Kidney epithelial cell (primary cell): ENCODE measurements at places on chromosomes 11 and 22.

GRCh38 chr11:31214372-31214771 is 155.2 kb downstream of the DCDC1 start:
- no peak for DNase-seq

DNA sequence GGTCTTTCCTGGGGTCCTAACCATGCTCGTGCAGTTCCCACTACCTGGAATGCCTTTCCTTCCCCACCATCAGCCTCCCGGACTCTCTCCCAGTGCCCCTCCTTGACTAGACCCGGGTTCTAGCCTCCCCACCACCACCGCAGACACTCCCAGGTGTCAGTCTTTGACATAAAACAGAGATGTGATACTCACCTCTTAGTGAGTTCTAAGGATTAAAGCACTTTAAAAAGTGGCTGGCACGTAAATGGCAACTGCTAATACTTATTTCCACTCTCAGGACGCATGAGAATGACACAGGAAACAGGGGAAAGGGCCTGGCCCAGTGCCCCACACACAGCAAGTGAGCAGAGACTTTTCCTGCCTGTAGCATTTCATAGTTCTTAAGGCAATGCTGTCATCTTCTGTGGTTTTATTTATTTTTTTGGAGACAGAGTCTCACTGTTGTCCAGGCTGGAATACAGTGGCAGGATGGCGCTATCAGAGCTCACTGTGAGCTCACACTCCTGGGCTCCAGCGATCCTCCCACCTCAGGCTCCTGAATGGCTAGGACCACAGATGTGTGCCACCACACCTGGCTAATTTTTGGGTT is 1.9 kb upstream of the SLC25A45 start:
- DNase-seq: no peak

GRCh38 chr11:96885405-96885804 is 495.6 kb downstream of the JRKL start:
- no peak for DNase-seq

GRCh38 chr11:130002352-130002845 is at the start of gene PRDM10:
Gene PRDM10, minus strand, starts transcription at chr11:130002835. Its CDS starts 41,871 bp downstream, at chr11:129960964.
- no peak for DNase-seq

DNA sequence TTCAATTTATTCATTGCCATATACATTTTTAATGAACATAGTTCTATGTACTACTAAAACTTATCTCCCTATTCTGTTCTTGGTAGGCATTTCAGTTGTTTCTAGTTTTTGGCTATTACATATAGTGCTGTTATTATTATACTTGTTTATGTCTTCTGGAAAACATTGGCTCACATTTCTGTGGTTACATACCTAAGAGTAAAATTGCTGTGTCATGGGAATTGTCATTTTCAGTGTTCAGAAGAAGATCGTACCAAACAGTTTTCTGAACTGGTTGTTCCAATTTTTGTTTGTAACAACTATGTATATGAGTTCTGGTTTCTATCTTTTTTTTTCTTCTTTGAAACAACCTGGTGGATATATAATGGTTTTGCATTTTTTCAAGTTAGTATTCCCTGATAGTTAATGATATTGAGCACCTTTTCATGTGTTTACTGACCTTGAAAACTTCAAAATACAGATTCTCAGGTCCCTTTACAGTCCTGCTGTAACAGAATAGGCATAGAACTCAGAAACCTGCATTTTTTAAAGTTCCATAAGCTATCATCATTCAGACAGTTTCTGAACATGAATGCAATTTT is 230.7 kb downstream of the JRKL start:
- DNase-seq: no peak

DNA sequence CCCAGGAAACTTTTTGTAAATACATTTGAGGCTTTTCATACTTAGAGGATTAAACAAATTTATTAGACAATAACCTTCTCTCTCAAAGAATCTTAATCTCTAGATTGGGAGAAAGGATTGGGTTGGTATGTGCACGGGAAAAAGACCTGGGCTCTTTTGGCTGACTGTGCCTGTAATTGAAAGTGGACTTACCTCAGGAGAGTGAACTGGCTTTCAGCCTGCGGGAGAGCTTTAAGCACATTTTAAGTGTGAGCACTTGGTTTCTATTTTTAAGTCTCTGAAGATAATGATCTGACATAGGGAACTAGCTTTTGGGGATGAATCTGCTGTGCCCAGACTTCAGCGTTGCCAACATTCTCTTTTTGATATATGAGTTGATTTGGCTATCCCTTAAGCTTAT is 35.8 kb downstream of the UVRAG start:
- no peak for DNase-seq

DNA sequence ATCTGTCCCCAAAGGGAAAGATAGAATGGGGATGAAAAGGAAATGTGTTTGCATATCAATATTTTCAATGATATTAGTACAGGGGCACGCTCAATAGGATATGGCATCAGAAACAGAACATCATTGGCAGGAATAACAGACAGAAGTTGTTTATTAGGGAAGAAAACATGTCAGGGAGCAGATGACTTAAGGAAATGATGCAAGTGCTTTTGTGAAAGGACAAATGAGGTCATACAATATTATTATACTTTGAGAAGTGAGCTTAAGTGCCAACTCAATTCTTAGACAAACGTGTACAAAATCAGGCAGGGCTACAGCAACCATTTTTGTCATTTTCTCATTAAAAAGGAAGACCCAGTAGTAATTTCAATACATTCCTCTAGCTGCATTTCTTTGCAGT is 388.4 kb downstream of the SOX6 start:
- DNase-seq: no peak

GRCh38 chr22:46085828-46086576 is 64.3 kb upstream of the PPARA start:
- no peak for DNase-seq

DNA sequence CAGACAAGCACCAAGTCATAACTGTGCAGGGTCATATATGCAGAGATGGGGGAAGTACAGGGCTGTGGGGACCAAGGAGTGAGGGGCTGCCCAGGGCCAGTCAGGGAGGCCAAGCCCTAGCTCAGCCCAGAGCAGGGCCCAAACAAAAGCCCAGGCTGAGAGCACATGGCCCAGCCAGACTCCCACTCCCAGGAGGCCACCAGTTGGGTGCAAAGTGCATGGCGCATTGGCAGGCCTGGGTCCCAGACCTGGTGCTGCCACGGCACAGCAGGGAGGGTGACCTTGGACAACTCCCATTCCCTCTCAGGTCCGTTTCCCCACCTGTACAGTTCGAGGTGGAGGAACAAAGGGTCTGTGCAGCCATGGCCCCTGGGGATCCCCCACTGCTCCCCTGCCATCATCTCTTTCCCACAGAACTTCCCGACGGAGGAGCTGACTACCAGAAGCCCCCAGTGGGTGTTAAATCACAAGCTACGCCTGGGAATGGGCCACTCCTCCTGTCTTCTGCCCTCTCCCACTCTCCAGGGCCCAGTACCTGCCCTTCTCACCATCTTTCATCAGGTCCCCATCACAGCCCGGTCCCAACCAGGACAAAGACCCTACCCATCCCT is 608 bp downstream of the NIPSNAP1 start:
- DNase-seq: no peak

- no peak for DNase-seq
These were observed 110.1 kb downstream of the ETS1 start for GRCh38 chr11:128477278-128477677.

- no peak for DNase-seq
These were observed 530.7 kb upstream of the CHORDC1 start for GRCh38 chr11:90753546-90753945.

DNA sequence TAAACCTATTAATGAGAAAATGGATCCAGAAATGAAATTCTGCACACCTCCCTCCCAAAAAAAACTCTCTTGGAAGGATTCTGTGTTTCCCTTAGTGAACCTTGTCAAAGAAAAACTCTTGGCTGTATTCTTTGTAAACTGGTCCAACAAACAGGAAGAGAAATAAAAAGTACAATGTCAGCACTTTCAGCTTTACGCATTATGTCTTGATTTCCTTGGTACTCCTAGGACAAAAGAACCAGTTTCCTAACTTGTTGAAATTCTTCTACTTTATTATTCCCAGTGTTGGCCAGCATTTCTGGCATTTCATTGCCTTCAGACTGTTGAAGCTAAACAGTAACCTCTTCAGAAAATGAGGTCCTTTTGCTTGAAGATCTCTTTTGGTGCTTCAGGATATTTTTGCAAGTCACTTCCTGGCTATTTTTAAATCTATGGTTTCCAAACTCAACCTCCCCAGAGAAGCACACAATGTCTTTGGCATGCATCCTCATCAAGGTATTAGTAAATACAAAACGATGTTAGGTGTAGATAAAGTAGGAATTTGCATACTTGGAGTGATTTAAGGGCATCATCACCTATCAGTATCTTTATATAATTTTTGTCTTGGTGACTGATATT is 342.7 kb downstream of the AASDHPPT start:
- no peak for DNase-seq

- no peak for DNase-seq
These were observed 56.9 kb downstream of the OSBP2 start for GRCh38 chr22:30751529-30751928.

GRCh38 chr11:108112057-108112456 is 9.3 kb upstream of the ACAT1 start:
- DNase-seq: no peak

DNA sequence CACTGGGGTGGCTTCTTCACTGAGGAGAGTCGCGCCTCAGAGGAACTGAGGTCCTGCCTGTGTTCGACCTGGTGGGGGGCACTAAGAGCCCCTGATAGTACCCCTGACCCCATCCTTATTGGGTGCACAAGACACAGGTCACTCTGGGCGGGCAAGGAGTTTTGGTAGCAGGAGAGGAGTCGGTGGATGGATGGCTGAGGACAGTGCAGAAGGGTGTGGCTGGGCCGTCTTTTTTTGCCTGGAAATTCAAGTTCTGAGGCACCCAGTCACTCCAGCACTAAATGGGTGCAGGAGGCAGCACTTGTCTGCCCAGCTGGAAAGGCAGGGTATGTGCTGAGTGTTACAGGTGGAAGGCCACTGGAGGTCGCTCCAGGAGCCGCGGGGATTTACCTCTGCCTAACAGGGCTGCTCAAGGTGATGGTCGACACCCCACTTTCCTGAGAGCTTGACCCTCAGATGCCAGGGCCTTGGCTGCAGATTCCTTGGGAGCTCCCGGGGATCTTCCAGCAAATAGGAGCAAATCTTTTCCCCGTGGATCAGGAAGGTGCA is 960 bp downstream of the TSSC4 start:
- DNase-seq: no peak

GRCh38 chr11:356610-357009 is 12.7 kb upstream of the B4GALNT4 start:
- no peak for DNase-seq

DNA sequence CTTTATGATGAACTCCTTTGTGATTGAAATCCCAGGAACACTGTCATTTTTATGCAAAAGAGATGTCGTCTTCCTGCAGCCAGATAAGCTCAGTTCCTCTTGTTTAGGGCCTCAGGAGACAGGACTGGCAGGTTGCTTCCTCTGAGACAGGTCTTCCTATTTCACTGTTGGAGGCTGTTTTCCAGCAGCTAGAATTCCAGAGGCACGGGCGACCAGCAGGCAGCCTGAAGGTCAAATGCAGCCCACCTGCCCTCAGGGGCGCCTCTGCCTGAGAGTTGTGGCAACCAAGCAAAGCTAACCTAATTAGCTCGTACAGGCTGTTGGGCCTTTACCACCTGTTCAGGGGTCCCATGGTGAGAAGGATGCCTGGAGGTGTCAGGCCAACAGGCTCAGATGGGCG is 22.3 kb downstream of the SLC6A5 start:
- no peak for DNase-seq

- DNase-seq: no peak
These were observed at the start of gene KRTAP5-9 for GRCh38 chr11:71548120-71548519. Gene KRTAP5-9, plus strand, starts transcription at chr11:71548420. Its CDS starts 238 bp downstream, at chr11:71548658.

DNA sequence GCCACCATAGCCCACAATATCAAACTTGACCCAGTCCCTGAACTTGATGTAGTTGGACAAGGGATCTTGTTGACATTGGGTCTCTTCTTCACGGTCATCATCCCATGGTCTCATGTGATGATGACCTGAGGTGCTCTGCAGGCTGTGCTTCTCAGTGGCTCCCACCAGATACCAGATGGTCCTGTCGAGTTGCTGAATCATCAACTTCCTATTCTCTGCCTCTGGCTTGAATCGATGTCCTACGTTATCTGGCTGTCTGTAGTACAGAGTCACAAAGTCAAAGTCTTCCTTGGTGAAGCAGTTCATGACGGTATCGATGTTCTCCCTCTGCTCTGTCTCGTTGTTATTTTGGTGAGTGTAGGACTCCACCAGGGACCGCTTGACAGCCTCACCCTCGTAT is 145.7 kb upstream of the ALDH3B2 start:
- no peak for DNase-seq

DNA sequence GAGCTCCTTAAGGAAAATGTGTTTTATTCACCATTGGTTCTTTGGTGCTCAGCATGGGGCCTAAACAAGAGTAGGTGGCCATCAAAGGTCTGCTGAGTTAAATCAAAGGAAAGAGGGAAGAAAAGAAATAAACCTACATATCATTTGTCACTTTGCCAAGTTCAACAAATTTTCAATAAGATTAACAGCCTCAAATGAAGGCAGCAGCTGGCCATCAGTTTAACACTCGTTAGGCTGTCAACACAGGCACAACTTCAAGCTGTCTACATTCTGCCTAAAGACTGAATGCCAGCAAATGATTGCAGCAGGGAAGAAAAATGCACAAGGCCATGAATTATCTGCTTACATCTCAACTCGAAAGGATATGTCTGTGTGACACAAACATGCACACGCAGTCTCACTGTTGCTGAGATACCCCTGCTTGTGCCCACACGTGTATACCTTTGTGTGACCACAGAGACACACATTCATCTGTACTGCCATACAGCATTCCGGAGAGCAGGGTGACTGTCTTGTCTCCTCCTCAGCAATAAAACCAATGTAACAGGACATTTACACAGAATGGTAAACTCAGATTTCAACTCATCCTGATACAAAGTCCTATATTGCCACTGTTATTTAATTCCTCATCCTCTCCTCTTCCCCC is 40.1 kb downstream of the TRIM66 start:
- DNase-seq: no peak

DNA sequence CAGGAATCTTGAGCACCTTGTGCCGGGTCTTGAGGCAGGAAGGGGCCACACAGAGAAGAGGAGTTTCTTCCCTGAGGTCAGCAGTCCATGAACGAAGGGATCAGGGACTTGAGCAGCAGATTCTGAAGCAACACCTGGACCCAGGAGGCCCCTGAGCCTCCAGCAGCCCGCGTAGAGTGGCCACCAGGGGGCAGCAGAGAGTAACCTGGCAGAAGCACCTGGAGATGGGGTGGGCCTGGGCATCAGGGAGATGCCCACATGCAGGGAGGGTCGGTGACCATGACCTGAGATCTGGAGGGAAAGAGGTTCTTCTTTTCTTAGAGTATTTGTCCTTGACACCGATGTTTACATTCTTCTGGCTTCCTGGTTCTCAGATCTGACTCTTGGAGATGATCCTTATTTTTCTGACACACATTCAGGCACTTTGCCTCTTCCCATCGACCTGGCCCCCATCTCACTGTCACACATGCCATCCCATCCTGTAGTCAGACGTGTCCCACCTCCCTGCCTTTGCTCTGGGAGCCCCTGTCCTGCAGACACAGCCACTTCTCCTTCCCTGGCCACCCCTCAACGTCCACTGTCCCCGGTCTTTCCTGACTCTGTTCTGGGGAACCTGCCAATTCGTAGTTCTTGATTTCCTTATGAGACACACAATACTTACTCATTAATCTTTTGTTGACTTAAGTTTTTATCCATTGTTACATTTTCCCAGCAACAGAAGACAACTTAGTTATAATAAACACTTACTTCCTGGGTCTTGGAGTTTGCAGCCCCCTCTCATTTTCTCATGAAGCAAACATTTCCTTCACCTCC is 66.5 kb downstream of the GGTLC2 start:
- no peak for DNase-seq

- no peak for DNase-seq
These were observed 29.3 kb downstream of the IGLL5 start for GRCh38 chr22:22916952-22917290.
